ENCODE measurements at places on chromosomes 12 and 14. TPM values are rescaled to one million over a fixed set of nuclear protein-coding genes. Genes with fewer than 3 reads are reported as not detected.

Gene MYO1H
- total RNA-seq: not detected

Gene RNASE4
- total RNA-seq: 15.8 TPM

Gene IFNG-AS1
- not detected for total RNA-seq

Gene SDR9C7
- total RNA-seq: 0.28 TPM

Gene FOXG1
- total RNA-seq: 0.14 TPM

Gene TUNAR
- 14.9 TPM for total RNA-seq

Gene TM7SF3
- total RNA-seq: 56.3 TPM

All from H7 (cell line).